ENCODE measurements at places on chromosomes 1 and 21.

- no peaks in the 10 kb centered on the region for H3K36me3 ChIP-seq
- peaks cover 16% of the 10 kb centered on the region for H3K4me1 ChIP-seq
- no peak overlapping the region for H3K4me3 ChIP-seq
- DNase-seq = no peak
- H3K27ac ChIP-seq = no peak overlapping the region
- H3K27me3 ChIP-seq = no peaks in the 10 kb centered on the region
Observed at GRCh38 chr21:16993416-16994038, 519.3 kb upstream of the CXADR start.

- H3K27ac ChIP-seq = no peak overlapping the region
- no peaks in the 10 kb centered on the region for H3K4me1 ChIP-seq
- peaks cover 45% of the 10 kb centered on the region for H3K27me3 ChIP-seq
- H3K4me3 ChIP-seq = no peak overlapping the region
- no peaks in the 10 kb centered on the region for H3K36me3 ChIP-seq
Observed at GRCh38 chr1:110298991-110299390, 40.2 kb upstream of the RBM15 start.

DNA sequence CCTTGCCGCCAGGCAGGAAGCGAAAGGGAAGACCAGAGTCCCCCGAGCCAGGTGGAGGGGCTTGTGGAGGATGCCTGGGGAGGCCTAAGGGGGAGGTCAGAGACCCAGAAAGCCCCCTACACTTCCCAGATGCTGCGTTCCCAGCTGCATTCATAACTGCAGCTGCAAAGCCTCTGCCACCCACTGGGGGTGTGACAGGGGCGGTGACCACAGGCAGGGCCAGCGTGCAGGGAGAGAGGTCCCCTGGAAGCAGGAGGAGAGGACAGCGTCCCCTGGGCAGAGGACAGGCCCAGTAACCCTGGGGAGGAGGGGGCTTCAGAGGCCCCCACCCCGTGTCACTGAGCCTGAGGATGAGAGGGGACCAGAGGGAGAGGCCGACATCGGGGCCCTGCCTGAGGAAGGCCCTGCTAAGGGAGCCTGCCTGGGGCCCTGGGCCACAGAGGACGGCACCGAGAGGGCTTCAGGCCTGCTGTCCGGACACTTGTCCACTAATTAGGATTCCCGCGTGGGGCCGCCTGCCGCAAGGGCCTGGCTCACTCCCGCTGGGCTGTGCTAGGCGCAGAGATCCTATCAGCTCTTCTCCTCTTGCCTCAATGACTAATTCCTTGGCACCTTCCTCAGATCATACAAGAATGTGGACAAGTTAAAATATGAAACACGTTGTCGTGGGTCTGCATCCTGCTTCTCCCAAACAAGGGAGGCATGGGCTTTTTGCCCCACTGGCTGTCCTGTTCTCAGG is 49.1 kb upstream of the CCDC27 start:
- no peak for DNase-seq
- no peaks in the 10 kb centered on the region for H3K4me1 ChIP-seq
- no peaks in the 10 kb centered on the region for H3K36me3 ChIP-seq
- H3K27ac ChIP-seq = no peak overlapping the region
- peaks cover 19% of the 10 kb centered on the region for H3K27me3 ChIP-seq

DNA sequence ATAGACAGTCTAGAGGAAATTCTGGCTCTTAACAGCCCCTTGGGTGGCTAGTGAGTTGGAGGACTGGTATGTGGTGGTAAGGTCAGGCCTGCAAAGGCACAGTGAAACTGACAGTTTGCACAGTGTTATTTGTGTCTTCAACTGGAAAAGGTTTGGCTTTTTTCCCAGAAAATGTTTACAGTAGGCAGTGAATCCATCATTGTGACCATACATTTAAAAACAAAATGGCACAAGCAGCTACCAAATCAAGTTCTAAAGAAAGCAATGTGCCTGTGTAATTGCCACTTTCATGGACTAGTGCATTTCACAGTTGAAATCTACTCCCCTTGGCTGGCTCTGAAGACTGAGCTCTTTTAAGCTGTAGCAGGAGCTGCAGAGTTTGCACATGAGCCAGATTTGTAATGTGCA is 24.8 kb downstream of the ATPAF1 start:
- no peak for DNase-seq

- no peaks in the 10 kb centered on the region for H3K36me3 ChIP-seq
- no peak for DNase-seq
- H3K4me3 ChIP-seq = peak overlapping the region; percentile 28
- H3K27ac ChIP-seq = peak overlapping the region; percentile 46
Observed at GRCh38 chr1:28855469-28855951, 43.5 kb downstream of the OPRD1 start.

DNA sequence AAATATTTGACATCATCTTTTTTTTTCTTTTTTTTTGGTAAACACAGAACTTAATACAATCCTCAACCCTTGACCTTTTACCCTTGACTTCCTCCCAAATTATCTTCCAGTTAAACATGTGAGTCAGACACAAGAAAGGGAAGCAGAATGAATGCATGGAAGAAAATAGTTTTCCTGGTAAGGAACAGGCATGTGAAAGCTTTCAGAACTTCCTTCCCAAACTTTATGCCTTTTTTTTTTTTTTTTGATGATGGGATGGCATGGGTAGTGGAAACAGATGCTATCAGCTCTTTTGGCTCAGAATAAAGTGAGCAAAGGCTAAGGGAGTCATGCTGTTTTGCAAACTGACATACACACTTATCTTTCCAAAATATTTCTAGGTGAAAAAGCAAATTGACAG is 1079.1 kb downstream of the TTLL7 start:
- H3K27me3 ChIP-seq = no peaks in the 10 kb centered on the region
- H3K36me3 ChIP-seq = peaks cover 3% of the 10 kb centered on the region
- peaks cover 28% of the 10 kb centered on the region for H3K4me1 ChIP-seq
- DNase-seq = no peak

DNA sequence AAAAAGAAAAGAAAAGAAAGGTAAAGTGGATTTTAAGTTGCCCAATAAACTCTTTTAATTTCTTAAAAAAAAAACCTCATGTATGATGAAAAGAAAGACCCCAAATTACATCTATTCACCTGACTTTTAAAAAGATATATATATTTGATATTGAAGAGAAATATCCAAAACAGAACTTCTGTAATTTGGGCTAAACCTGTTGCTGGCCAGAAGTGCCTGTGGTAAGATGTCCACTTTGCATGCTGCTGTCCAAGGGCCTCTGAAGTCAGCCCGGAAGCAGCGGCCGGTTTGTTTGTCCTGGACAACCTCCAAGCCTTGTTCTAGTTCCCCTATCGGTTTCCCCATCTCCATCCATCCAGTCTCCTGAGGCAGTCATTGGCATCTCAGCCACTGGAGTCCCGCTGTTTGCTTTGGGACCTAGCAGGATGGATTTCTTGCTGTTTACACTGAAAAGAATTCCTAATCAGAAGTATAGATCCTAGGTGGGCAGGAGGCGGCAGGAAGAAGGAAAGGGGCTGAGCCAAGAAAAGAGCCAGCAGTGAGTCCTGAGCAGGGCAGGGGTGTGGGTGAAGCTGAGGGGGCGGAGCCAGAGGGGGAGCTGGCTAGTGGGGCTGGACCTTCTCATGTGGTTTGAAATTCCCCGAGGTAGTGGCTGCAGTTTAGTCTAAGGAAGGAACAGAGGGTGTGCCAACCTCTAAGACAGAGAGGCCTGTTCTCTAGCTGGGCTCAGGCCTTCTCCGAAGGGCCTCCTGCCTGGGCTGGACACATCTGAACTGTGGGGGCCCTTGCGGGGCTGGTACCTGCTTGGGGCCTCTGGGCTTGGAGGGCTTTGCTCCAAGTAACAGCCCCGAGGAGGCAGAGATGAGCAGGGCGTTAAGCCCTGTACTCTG is 3.3 kb downstream of the NCMAP start:
- peak overlapping the region; percentile 17 for H3K4me3 ChIP-seq
- H3K27me3 ChIP-seq = peaks cover 35% of the 10 kb centered on the region
- no peak overlapping the region for H3K27ac ChIP-seq
- peaks cover 4% of the 10 kb centered on the region for H3K36me3 ChIP-seq

DNA sequence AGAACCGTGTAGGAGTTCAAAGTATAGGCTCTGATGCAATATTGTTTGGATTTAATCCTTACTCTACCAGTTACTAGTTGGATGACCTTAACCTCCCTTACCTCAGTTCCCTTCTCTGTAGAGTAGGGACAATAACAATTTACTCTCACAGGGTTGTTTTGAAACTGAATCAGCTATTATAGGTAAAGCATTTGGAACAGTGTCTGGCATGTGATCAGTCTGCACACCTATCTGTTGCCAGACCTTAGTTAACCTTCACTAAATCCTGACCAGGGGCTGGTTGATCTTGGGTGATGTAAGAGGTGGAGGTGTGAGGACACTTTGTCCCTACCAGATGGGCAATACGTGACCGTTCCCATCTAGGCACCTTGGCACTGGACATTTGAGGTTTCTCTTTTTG is 106.9 kb downstream of the DDX20 start:
- H3K27me3 ChIP-seq = peaks cover 23% of the 10 kb centered on the region
- peak overlapping the region; percentile 64 for H3K27ac ChIP-seq
- H3K4me1 ChIP-seq = no peaks in the 10 kb centered on the region
- H3K36me3 ChIP-seq = no peaks in the 10 kb centered on the region

- DNase-seq = no peak
- no peaks in the 10 kb centered on the region for H3K36me3 ChIP-seq
- no peak overlapping the region for H3K27ac ChIP-seq
Observed at GRCh38 chr1:76770979-76771378, 96.3 kb upstream of the ST6GALNAC5 start.

- no peak overlapping the region for H3K4me3 ChIP-seq
- no peaks in the 10 kb centered on the region for H3K27me3 ChIP-seq
- DNase-seq = no peak
- H3K27ac ChIP-seq = no peak overlapping the region
- no peaks in the 10 kb centered on the region for H3K36me3 ChIP-seq
- H3K4me1 ChIP-seq = peaks cover 10% of the 10 kb centered on the region
Observed at GRCh38 chr1:160187407-160187806, 3.0 kb upstream of the CASQ1 start.

GRCh38 chr1:31010086-31010989 is 55.2 kb downstream of the PUM1 start:
- H3K27me3 ChIP-seq = no peaks in the 10 kb centered on the region
- peak overlapping the region; percentile 4 for H3K27ac ChIP-seq
- peak overlapping the region; percentile 2 for H3K4me3 ChIP-seq
- H3K36me3 ChIP-seq = peaks cover 21% of the 10 kb centered on the region

DNA sequence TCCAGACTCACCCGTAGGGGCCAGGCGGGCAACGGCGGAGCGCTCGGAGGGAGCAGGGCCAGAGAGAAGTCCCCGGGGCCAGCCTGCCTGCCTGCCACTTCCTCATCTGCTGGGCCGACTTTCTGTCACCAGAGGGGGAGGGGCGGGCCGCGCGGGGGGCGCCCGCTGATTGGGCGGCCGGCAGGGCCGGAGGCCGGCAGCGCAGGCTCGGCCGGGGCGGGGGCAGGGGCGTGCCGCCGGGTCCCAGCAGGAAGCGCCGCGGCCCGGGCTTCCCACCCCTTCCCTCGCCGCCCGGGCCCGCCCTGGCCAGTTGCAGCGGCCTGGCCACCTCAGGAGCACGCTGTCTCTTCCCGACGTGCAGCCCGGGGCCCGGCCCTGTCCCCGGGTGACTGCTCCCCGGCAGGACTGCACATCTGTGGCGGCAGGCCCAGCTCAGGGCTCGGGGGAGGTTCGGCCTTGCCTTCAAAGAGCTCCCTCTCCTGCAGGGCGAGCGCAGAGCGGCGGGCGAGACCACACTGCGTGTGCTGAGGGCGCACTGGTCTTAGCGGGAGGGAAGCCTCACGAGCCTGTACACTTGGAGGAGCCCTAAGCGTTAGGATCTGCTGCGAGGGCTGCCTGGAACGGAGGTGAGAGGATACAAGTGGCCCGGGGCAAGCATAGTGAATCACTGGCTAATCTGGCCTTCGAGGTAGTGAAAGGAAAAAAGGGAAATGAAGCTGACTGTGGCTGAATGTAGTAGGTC is at the start of gene ELOVL1:
Gene ELOVL1, minus strand, starts transcription at position 108 of the 742 bp plus-strand sequence. CDS start 2,402 bp downstream, outside the sequence.
- H3K4me1 ChIP-seq = peaks cover 22% of the 10 kb centered on the region
- peak; percentile 91 for DNase-seq
- peak within 1 kb of the TSS; percentile 91 for H3K27ac ChIP-seq
- peak within 1 kb of the TSS; percentile 90 for H3K4me3 ChIP-seq
- H3K27me3 ChIP-seq = no peaks in the 10 kb centered on the region

- peaks cover 19% of the 10 kb centered on the region for H3K27me3 ChIP-seq
- no peak for DNase-seq
- H3K36me3 ChIP-seq = no peaks in the 10 kb centered on the region
Observed at GRCh38 chr1:201025571-201026002, 2.1 kb upstream of the KIF21B start.

- DNase-seq = peak; percentile 70
- no peaks in the 10 kb centered on the region for H3K36me3 ChIP-seq
- no peak overlapping the region for H3K4me3 ChIP-seq
Observed at GRCh38 chr1:1941868-1942752, 23.0 kb upstream of the TMEM52 start.

- H3K4me1 ChIP-seq = peaks cover 13% of the 10 kb centered on the region
- no peak overlapping the region for H3K27ac ChIP-seq
- no peaks in the 10 kb centered on the region for H3K27me3 ChIP-seq
- H3K36me3 ChIP-seq = peaks cover 4% of the 10 kb centered on the region
- H3K4me3 ChIP-seq = no peak overlapping the region
Observed at GRCh38 chr1:55833529-55834091, 618.4 kb upstream of the USP24 start.

- no peak overlapping the region for H3K4me3 ChIP-seq
- no peaks in the 10 kb centered on the region for H3K27me3 ChIP-seq
- H3K4me1 ChIP-seq = no peaks in the 10 kb centered on the region
- H3K27ac ChIP-seq = no peak overlapping the region
- no peaks in the 10 kb centered on the region for H3K36me3 ChIP-seq
Observed at GRCh38 chr1:186848509-186849130, 19.9 kb downstream of the PLA2G4A start.

GRCh38 chr1:226862890-226863289 is 7.5 kb upstream of the PSEN2 start:
- no peak overlapping the region for H3K4me3 ChIP-seq
- no peaks in the 10 kb centered on the region for H3K4me1 ChIP-seq
- no peak for DNase-seq
- H3K27me3 ChIP-seq = no peaks in the 10 kb centered on the region

GRCh38 chr1:203051841-203052324 is 25.6 kb downstream of the PPFIA4 start:
- DNase-seq = no peak
- no peaks in the 10 kb centered on the region for H3K36me3 ChIP-seq
- peaks cover 42% of the 10 kb centered on the region for H3K4me1 ChIP-seq

DNA sequence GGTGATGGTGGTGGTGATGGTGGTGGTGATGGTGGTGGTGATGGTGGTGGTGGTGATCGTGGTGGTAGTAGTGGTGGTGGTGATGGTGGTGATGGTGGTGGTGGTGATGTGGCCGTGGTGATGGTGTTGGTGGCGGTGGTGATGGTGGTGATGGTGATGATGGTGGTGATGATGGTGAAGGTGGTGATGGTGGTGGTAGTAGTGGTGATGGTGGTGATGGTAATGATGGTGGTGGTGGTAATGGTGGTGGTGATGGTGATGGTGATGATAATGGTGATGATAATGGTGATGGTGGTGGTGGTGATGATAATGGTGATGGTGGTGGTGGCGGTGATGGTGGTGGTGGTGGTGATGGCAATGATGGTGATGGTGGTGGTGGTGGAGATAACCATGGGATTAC is 6.8 kb upstream of the COL6A2 start:
- no peak overlapping the region for H3K27ac ChIP-seq
- no peak for DNase-seq
- peaks cover 4% of the 10 kb centered on the region for H3K27me3 ChIP-seq
